ENCODE measurements at places on chromosomes 11 and 22.

DNA sequence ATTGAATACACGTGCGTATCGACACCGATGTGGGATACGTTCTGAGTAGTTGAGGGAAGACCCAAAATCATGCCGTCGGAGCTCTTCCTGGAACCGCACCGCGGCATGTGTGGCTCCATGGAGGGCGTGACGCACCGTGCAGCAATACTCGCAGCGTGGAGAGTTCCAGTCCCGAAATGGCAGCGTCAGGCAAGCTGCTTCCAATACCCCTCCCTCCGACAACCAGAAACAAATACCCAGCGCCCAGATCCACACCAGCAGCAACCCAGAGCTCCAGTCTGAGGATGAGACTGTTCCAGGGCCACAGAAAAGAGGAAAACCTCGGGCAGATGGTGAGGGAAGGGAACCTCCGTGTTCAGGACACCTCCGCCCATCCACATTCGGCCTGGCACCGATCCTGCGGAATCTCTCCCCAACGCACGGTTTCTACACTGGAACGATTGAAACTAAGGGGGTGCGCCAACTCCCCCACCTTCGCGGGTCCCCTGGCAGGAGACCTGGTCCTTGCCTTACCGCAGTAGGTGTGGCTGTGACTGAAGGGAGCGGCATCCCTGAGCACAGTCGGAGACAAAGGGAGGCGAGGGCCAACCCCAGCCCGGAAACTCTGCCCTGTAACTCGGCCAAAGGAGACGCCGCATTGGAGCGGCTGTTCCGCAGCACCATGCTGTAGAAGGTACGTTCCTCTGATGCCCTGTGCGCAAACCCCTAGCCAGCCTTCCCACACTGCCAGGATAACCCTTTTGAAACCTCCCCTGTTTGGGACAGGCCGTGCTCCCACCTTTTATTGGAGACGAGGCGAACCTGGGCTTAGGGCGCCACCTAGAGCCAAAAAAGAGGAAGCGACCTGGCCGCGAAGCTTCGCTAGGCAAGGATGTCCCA, 28.2 kb downstream of the DBX1 start:
- no peak for DNase-seq

- DNase-seq, result no peak
Observed at GRCh38 chr11:7573193-7573557, 59.4 kb downstream of the PPFIBP2 start.

DNA sequence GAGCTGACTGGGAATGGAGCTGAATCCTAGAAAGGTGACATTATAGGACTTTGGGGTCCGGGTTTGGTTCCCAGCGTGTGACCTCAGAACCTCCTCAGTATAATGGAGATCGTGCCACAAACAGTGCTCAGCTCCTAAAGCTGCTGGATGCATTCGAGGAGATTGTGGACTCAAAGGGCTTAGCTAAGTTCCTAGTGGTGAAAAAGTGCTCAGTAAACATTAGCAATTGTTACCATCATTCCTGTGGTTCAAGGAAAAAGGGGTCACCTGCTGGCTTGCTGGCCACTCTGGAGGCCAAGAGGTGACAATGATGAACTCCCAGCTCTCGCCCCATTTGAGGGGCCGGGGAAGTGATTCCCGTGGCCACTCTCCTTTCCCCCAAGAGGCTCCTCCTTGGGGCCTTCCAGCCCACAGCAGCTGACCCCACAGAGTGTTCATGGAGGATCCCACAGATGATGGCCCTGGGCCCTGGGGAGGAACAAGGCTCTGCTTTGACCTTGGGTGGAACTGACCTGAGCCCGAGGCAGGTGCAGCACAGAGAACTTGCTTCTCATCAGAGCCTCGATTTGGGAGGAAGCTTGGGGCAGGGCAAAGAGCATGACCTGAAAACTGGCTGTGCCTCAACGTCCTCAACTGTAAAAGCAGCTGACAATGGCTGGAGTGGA, 40.1 kb downstream of the TRIM29 start:
- no peak for DNase-seq

GRCh38 chr11:109972181-109972715, 120.9 kb upstream of the ZC3H12C start:
- no peak for DNase-seq

GRCh38 chr11:92728628-92729027, 240.8 kb upstream of the MTNR1B start:
- DNase-seq, result no peak

GRCh38 chr22:19700790-19701419, 13.4 kb upstream of the SEPTIN5 start:
- DNase-seq, result no peak

GRCh38 chr11:131591051-131591461, 220.6 kb downstream of the NTM start:
- no peak for DNase-seq

DNA sequence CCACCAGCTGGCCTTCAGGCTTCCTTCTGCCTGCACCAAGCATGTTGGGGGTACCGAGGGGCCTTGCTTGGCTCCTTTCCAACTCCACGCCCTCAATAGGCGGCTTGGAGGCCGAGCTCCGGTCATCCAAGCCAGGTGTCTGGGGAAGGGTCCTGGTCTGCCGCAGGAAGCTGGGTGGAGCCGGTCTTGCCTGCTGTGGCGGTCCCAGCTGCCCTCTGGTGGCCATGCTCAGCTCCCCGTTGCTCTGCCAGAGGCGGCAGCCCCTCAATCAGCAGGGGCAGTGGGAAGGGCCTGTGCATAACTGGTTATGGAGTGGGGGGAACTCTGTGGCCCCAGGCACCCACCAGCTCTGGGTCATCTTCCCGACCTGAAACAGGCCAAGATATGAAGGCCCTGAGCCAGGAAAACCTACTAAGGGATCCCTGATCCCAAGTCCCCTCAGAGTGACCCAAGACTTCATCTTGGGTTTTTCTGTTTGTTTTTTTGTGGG, 3.2 kb downstream of the ARVCF start:
- DNase-seq, result peak; percentile 15
